ENCODE measurements at places on chromosomes 11 and 22.

DNA sequence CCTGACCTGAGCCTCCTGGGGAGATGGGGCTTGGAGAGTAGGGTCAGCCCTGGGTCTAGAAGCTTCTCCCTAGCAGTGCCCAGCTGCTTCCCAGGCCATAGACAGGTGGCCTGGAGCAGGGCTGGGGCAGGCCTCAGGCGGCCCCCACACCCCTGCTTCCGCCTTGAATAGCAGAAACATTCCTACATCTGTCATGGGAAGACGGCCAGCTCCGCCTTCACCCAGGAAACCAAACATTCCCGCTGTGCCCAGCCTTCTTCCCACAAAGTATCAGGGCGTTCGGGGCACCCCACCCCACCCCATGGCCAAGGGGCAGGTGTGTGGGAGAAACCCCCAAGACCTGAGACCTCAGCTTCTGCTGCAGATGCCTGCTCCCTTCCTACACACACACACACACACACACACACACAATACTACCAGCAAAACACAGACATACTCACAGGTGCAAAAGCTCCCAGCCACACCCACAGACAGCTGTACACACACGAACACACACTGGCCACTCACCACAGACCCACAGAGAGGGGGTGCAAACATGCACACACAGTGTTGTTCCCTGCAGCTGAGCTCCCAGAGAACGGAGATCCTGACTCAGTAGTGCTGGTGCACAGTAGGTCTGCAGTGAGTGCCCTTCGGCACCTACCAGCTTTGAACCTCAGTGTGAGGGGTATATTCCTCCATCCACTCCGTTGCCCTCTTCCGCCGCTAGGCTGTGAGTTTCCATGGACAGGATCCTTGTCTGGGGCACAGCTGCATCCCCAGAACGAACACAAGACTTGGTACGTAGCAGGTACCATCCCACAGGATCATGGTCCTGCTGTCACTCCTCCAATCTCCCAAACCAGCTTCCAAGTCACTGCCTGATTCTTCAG is 37.4 kb downstream of the PDGFB start:
- peak; percentile 8 for DNase-seq

- DNase-seq: no peak
Measured at GRCh38 chr22:41240377-41241132, at the start of gene CHADL. Gene CHADL, minus strand, starts transcription at chr22:41240931. Its CDS starts 50 bp downstream, at chr22:41240881.

- DNase-seq: no peak
Measured at GRCh38 chr11:44125598-44125997, 30.1 kb downstream of the EXT2 start.

DNA sequence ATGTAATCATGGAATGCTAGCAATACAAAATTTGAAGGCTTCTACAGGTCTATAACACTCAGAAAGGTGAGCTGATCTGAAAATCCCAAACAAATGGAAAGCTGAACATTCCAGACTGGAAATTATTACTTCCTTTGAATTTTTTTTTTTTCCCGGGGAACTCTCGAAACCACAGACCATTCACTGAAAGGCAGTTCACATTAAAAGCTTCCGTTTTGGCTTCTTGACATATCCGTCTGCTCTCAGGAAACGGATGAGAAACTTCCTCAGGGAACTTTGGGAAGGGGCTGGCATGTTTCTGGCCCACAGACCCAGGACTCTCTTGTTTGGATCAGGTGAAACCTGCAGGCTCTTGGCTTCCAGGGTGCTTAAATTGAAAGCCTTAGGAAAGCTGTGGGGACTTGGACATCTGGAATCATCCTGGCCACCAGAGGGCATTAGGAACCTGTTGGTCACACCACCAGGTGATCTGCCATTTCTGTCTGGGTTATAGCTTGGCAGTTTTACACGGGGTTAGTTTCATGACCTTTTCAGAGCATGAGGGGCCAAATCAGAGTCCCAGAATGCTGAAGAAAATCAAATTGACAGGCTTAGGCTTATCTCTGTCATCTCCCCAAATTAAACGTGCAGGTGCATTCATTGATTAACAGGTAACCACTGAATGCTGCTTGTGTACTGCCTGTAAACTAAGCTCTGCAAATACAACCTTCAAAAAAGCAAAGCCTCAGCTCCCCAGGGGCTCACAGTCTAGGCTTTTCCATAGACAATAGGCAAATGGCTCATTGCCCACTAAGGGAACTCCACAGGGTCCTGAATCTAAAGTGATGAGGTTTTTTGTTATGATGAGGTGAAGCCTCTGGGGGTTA is 22.7 kb upstream of the GRAMD1B start:
- peak; percentile 46 for DNase-seq

Data from AG08396 (cell line).